ENCODE measurements at places on chromosomes 12 and 14. TPM values are rescaled to one million over a fixed set of nuclear protein-coding genes. Genes with fewer than 3 reads are reported as not detected.

- no peak for DNase-seq
Measured at GRCh38 chr14:35034440-35034833, 11.6 kb upstream of the FAM177A1 start.

DNA sequence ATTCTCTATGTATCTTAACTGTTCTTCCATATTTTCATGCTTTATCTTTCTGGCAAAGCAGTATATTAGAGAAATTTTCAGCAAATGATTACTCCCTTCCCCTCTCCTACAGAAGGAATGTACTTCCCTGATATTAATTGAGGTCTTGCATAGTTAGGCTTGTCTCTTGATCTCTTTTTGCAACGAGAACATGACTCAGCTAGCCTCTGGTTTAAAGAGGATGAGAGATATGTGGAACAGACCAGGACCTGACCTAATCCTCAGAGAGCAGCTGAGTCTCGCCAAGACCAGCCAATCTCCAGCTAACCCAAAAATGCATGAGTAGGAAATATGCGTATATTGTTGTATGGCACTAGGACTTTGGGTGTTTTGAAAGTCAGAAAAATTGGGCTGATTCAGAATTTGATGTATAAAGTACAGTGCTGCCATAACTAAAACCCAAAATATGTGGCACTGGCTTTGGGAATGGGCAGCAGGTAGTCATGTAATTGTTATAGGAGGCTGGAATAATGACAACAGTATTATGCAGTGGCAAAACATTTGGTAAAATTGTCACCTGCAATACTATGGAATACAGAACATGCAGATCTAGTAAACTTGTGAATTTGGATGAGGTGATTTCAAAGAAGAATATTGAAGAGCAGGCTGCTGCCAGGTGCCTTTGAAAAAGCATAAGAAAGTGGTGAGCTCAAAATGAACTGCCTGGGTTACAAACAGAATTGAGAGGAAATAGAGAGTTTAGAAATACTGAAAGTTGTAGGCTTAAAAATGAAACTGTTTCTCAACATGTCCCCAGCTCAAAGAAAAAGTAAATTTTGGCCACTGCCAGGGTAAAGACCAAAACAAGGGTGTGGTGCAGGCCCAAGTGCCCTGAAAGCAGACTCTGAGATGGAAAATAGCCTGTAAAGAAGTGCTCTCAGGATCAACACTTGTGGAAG lies 9.3 kb upstream of the USP15 start:
- DNase-seq: peak; percentile 29

GRCh38 chr12:98671459-98671858 lies 26.4 kb downstream of the APAF1 start:
- no peak for DNase-seq

GRCh38 chr12:59871779-59872178 lies 275.9 kb downstream of the SLC16A7 start:
- DNase-seq: no peak

ABCD2 gene
- total RNA-seq: under 0.01 TPM

DNA sequence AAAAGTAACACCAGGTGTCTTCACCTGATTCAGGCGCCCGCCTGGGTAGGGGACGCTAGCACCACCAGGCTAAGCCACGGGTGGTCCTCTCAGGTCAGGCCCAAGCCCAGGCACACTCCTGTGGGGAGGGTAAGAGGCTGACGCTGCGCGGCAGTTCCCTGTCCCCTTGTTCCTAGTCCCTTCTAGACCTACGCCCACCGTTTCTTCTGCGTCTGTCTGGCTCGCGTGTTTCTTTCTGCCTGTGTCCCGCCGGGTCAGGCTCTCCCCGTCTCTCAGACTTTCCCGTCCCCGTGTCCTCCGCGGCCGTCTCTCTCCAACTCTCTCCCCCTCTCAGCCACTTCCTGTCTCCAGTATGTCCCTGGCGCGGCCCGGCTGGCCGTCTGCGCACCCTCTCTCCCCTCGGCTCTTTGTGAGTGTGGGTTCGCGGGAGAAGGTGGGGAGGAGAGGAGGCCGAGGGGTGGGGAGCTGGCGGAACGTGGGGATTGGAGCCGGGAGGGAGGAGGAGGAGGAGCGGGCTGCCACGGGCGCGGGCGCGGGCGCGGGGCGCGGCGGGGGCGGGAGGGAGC lies 3.1 kb upstream of the TNS2 start:
- DNase-seq: peak; percentile 59

DNA sequence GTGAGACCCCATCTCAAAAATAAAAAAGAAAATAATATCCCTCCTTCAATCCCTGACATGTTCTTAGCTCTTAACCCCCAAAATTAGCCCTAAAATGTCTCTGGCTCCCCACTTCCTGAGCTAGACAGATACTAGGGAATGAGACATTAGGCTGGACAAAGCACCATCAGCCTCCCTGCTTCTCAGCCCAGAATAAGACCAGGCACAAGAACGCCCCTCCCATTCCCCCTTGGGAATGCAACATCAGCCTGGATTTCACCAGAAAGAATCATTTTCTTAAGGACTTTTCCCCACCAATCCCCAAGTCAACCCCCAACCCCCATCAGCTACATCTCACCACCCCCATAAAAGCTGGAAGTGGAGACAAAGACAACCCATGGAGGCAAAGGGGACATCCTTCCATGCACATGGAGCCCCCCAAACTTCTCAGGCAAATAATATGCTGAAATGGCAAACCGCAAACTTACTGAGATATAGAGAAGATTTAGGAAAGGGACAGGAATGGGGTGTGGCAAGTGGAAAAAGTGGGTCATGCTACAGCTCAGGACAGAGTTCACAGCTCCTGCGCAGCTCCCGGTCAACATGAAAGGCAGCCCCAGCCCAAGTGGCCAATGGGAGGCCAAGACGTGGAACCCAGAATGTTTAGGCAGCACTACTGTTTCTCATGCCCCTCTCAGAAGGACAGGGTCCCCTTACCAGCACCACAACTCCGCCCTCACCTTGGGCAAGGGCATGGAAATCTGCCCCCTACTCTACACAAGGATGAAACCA lies 2.7 kb downstream of the CHD4 start:
- DNase-seq: no peak

GRCh38 chr14:75295061-75295461 lies 16.4 kb downstream of the FOS start:
- DNase-seq: peak; percentile 79

Data from renal cortical epithelial cell (primary cell).